SK-MEL-5 (cell line): ENCODE measurements at places on chromosomes 3 and 15.

DNA sequence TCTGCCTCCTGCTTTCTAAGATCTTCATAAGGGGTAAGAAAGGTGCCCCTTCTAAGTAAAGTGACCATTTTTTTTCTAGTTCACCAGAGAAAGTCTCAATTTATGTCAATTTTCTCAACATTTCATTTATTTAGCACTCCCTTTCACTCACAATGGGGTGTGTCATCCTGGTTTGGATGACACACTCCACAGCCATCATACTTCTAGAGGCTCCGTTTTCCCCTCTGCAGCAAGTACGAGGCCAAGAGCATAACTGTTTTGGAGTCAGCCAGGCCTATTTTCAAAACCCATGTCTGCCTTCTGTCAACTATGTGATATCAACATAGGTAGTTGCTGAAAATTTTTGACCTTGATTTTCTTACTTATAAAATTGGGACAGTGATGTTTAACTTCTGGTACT, 703.2 kb downstream of the NLGN1 start:
- no peak for DNase-seq

DNA sequence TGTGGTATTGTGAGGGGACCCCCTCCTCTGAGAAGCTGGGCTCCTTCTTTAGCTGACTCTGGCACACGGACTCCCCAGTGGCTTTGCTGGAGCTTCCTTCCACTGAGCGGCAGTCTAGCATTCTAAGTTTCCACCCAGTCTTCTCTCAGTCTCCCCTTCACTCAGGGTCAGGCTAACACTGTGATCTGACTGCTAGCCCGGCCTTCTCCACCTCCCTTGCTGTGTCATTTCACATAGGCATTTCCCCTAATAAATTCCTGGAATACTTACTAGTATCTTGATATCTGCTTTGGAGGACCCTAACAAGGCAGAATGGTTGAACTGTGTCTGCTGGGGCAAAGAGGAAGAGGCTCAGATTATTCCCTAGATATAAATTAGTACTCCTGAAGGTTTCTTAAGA, 106.2 kb upstream of the THBS1 start:
- DNase-seq, result no peak

DNA sequence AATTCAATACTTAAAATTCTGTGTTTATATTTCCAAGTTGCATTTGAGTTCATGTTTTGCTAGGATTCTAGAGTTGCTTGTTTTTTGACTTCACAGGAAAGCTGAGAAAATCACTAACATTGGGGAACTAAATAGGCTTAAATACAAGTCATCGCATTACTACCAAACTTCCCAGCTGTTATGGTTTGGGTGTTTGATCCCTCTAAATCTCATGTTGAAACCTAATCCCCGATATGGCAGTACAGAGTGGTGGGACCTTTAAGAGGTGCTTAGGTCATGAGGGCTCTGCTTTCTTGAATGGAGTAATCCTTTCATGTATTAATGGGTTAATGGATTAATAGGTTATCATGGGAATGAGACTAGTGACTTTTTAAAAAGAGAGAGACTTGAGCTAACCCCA, 77.2 kb upstream of the ARPP21 start:
- no peak for DNase-seq

GRCh38 chr15:82540055-82540983, at the start of gene RPS17:
Gene RPS17, minus strand, starts transcription at chr15:82540457. Its CDS starts 29 bp downstream, at chr15:82540428.
- DNase-seq, result peak; percentile 92
